ENCODE measurements at places on chromosomes 11 and 22.
A peak's percentile ranks its signal among the peaks of the same experiment; 100 is the strongest.

DNA sequence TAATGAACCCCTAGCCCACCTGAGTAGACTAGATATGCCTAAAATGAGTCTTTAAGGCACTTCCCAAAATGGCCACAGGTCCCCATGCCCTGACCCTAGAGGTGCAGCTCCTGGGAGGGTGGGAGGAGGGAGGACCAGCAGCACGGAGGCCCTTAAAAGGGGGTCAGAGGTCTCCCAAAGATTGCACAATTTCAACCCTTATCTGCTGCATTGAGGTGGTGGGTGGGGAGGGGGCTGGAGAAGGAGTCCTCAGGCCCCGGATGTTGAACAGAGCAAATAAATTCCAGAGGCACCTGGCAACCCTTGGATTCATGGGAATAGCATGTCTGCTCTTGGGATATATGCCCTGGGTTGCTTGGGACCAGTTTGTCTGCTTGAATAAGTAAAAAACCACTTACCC lies 57.6 kb downstream of the NAV2 start:
- no peak for DNase-seq

DNA sequence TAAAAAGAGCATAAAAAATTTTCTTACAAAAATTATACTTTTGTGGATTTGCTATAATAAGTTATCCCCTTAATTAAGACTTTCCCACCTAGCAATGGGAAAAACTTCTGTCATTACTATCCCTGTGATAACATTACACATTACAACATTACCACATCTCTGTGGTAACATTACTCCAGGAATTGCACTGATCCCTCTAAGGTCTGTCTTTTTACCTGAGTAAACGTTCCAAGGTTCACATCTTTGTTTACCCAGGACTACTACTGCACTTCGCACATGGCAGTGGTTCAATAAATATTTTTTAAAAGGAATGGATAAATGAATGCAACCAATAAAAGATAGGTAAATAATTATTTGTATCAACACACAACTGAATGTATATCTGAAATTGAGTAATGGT lies 92.4 kb upstream of the NOX4 start:
- DNase-seq: no peak

DNA sequence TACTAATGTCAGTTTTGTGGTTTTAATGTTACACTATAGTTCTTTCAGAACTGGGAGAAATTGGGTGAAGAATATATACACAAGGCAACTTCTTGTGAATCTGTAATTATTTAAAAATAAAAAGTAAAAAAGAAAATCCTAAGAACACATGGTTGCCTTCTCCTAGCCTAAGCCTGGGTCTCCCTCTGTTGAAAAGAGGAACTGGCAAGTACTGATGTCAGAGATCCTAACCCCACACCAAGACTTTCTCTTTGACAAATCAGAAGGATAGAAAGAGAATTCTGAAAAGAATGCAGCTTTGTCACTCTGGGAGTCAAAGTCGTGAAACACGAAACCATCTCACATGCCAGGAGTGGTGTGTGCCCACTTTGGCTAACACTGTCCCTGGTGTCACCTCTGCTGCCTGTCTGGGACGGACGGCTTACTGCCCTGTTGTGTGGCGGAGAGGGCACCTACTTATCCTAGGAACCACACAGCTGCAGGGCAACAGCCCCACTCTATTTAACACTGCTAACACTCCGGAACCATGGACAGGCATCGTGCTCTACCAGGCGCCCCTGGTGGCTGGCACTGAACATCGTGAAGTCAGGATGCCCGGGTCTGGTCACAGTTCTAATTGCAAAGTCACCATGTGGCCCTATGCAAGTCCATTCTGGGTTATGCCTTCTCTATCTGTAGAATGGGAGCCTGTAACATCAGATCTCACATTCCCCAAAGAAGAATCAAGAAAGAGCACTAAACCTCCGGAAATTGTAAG lies 108.7 kb upstream of the CD82 start:
- no peak for DNase-seq

DNA sequence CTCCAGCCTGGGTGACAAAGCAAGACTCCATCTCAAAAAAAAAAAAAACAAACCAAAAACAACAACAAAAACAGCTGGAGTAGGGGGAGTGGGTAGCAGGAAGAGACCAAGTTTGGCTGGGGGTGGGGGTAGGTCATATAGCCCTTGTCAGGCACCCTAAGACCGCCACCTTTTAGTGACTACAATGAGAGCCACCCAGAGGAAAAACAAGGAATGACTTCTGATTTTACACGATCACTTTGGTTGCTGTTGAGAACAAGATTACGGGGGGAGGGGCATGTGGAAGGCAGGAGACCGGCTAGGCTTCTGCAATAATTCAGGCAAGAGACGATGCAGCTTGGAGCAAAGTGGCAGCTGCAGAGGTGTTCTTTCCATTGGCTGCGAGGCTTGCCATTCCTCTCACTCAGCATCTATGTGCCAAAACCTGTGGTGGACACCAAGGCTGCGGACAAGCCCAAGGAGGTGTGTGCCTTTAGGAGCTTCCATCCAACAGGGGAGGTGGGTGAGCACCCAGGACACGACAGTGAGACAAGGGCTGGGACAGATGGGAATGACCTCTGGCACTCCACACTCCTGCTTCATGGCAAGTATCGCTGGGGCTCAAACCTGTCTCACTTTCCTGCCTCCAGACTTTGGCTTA lies 1.7 kb downstream of the RPS19BP1 start:
- peak; percentile 62 for DNase-seq

- DNase-seq: no peak
Measured at GRCh38 chr11:122922893-122923292, 40.3 kb downstream of the JHY start.

DNA sequence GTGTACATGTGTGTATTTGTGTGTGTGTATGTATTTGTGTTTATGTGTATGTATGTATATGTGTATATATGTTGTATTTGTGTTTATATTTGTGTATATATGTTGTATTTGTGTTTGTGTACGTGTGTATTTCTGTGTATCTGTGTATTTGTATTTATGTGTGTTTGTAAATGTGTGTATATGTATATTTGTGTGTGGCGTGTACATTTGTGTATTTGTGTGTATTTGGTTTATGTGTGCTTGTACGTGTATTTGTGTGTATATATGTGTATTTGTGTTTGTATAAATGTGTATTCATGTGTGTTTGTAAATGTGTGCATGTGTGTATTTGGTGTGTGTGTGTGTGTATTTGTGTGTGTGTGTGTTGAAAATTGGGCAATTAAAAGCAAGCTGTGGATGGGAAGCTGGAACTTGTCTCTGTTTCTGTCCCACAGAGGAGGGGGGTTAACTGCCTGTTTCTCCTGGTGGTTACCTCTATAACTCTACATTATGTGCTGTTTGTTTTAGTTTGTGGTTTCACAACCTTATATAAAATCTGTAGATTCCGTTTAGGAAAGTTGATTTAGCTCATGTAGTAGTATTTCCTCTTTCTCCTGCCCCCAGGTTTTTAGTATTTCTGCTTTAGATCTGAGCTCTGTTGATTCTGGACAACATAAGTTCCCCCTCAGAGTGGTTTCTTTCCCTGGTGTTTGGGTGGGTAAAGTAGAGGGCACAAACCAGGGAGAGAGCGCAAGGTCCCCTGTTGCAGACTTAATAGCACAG lies 28.9 kb downstream of the AP2A2 start:
- no peak for DNase-seq

DNA sequence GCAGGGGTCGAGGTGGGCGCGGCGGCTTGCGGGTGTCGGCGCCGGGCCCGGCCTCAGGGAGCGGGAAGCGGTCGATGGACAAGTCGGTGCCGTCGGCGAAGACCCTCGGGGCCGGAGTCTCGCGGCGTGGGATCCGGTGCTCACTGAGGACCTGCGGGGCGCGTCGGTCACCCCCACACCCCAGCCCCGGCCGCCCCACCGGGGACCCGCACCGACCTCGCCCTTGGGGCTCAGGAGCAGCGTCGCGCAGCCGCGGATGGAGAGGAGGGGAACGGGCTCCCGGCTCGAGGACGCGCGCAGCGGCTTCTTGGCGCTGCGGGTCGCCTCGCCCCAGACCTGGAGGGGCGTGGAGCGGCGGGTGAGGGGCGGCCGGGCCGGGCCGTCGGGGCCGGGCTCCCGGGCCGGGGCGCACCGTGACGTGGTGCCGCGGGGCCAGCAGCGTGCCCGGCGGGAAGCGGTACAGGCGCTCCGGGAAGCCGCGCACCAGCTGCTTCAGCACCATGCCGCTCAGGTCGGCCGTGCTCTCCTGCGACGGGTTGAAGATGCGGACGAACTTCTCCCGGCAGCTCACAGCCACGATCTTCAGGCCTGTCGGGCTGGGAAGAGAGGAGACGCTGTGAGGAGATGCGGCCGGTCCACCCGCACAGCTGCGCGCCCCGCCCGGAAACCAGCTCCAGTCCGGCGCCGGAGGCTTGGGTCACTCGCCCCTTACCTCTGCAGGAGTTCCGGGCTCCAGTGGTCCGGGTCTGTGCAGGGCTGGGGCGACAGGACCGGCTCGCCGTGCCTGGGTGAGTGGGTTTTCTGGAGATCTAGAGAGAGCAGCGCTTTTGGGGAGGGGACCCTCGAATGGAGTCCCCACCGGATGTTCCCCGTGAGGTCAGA lies 4.5 kb downstream of the LMNTD2 start:
- DNase-seq: peak; percentile 28

- DNase-seq: peak; percentile 49
Measured at GRCh38 chr11:128394431-128395089, 192.8 kb downstream of the ETS1 start.

DNA sequence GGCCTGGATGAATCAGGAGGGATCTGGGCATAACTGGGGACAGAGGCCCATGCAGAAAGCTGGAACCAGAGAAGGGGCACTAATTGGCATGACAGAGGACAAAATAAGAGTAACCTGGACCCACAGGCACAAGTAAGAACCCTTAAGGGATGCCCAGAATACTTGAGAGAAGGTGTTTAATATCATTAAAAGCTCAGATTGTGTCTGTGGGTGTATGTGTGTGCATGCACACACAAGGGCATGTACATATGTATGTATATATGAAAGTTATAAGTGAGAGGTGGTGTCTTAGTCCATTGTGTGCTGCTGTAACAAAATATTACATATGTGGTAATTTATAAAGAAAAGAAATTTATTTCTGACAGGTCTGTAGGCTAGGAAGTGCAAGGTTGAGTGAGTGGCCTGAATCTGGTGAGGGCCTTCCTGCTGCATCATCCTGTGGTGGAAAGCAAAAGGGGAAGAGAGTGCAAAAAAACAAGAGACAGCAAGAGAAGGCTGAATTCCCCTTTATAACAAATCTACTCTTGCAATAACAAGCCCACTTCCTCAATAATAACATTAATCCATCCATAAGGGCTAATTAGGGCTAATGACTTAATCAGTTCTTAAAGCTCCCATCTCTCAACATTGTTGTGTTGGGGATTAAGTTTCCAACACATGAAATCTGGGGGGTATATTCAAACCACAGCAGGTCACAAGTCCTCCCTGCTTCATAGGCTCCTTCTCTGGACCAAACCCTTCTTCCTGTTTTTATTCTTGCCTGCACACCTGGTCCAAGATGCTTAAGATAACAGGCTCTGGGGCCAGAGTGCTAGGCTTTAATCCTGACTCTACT lies 68.3 kb upstream of the POU2AF2 start:
- no peak for DNase-seq

GRCh38 chr22:27461470-27461869 lies 340.1 kb downstream of the MN1 start:
- peak; percentile 79 for DNase-seq

DNA sequence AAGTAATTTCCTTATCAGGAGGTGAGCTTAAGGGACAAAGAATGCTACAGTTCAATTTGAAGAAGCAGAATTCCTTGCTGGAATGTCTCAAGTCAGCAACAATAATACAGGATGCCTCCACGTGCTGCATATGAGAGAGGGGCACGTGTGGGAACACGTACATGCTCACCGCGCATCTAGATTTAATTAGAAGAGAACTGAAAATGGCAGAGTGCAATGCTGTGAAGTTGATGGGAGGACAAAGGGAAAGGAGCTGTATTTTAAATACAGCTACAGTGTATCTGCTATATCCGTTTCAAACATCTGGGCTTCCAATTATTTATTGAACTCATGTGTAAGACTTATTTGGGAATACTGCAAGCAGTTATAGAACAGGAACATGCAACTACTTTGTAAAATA lies 328.7 kb downstream of the SOX6 start:
- DNase-seq: no peak

- DNase-seq: no peak
Measured at GRCh38 chr11:64642871-64643255, 51.8 kb downstream of the SLC22A12 start.

DNA sequence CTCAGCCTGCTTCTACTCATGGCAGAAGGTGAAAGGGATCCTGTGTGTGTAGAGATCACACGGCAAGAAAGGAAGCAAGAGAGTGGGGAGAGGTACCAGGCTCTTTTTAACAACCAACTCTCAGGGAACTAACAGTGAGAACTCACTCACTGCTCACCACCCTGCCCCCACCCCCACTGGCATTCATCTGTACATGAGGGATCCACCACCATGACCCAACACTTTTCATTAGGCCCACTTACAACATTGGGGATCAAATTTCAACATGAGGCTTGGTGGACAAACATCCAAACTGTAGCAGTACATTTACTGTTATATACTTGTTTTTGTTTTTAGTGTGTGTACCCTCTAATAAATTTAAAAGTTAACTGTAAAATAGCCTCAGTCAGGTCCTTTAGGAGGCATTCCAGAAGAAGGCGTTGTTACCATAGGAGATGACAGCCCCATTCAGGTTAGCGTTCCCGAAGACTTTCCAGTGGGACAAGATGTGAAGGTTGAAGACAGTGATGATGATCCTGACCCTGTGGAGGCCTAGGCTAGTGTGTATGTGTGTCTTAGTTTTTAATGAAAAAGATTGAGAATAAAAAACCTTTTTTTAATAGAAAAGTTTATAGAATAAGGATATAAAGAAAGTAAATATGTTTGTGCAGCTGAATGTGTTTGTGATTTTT lies 11.3 kb downstream of the CUL5 start:
- peak; percentile 43 for DNase-seq

- DNase-seq: peak; percentile 24
Measured at GRCh38 chr22:37634417-37634924, 5.0 kb upstream of the SH3BP1 start.

- DNase-seq: no peak
Measured at GRCh38 chr11:59423835-59424234, 2.4 kb downstream of the OR5A2 start.

DNA sequence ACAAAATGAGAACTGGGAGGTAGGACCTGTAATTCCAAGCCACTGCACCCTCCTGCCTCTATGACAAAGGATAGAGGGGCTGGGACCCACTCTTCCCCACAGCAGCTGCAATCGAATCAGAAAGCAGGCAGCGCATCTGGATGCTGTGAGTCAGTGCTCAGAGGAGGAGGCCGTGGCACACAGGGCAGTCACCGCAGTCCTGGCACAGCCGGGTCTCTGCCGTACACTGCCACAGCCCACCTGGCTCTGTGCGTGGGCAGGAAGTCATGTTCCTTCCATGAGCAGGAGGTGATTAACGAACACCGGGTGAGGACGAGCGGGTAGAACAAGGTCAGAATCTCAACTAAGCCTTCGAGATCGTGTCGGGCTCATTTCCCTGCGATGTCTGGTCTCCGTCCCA lies 30.2 kb upstream of the PPFIA1 start:
- DNase-seq: no peak

GRCh38 chr22:38273135-38273826 lies 471 bp upstream of the TMEM184B start:
- DNase-seq: peak; percentile 50

DNA sequence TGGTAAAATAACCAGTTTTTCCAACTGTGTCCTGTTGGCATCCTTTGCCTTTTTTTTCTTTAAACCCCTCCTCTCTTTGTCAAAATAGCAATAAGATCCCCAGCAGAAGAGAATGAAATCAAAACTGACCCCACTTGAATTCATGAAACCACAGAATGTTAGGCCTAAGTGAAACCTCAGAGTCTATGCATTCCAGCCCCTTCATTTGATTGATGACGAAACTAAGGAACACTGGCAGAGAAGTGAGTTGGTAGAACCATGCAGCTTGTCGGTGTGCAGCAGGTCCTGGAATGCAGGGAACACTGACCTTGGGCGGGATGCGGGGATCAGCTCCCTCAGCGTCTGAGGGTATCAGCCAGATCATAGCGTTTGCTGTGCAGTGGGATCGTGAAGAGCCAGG lies 57.5 kb downstream of the GRK3 start:
- peak; percentile 36 for DNase-seq

All from adipocyte (in vitro differentiated cells).